ENCODE measurements at places on chromosomes 13 and 19. TPM values are rescaled to one million over a fixed set of nuclear protein-coding genes. Genes with fewer than 3 reads are reported as not detected.
A peak's percentile ranks its signal among the peaks of the same experiment; 100 is the strongest.

DNA sequence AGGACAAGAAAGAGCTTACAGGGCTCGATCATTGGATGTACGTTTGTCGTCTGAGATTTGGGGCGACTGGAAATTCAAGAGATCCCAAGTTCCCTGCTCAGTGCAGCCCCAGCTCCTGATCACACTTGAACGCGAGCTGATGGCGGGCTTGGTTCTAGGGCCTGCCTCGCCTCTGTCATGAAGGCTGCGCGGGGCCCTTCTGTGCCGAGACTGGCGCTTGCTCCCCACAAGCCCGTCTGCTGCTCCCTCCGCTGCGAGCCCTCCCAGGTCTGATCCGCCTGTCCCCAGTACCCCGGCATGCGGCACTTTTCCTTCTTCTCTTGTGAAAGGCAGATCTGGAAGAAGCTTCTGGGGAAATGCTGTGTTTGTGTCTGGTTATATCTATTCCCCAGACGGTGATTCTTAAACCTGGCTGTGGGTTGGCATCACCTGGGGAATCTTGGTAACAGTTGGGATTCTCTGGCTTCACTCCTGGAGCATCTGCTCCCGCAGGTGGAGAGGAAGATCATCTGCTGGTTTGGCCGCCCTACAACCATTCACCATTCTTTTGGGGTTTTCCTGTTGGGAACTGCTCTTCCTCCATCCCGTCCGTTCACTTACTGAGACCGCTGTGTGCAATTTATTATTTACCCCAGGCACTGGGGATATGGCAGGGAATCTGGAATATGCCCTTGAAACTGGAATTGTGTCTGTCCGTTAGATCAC lies 43.6 kb downstream of the SIPA1L3 start:
- no peak for DNase-seq

DNA sequence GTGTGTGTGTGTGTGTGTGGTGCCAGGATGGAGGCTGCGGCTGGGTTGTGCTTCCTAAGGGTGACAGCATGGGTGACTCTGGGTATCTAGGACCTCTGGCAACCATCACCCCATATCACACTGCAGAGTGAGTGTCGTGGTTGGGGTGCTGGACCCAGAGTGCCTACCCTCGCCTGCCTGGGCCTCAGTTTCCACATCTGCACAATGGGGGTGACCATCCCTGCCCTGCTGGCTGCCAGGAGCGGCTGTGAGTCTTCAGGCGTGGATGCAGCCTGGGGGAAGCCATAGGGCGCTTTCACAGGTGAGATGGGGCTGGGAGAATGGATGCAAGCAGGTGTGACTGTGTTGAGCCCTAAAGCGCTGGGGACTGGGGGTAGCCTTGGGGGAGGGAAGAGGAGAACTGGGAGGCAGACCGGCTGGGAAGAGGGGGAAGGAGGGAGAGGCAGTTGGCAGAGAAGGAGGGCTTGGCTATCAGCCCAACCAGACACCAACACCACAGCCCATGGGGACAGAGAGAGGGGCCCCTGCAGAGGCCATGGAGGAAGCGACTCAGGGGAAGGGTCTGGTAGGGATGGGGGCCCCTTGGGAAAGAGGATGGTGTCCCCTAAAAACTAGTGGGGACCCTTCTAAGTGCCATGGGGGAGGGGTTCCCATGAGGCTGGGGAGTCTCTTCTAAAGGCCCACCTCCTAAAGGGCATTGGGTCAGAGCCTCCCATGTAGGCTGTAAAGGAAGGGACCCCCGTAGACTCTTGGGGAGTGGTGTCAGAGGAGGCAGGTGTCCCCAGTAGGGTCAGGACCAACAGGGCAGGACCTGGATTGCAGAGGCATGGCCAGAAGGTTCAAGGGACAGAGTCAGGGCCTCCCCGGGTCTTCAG lies 1.7 kb downstream of the PLPPR2 start:
- DNase-seq = no peak

The LGALS13 gene
- total RNA-seq = not detected

The KANK3 gene
- 0.94 TPM for total RNA-seq

The PLIN4 gene
- total RNA-seq = not detected

- peak; percentile 8 for DNase-seq
These were observed 330.3 kb upstream of the MIR17HG start for GRCh38 chr13:91017031-91017668.

The CABP5 gene
- not detected for total RNA-seq

DNA sequence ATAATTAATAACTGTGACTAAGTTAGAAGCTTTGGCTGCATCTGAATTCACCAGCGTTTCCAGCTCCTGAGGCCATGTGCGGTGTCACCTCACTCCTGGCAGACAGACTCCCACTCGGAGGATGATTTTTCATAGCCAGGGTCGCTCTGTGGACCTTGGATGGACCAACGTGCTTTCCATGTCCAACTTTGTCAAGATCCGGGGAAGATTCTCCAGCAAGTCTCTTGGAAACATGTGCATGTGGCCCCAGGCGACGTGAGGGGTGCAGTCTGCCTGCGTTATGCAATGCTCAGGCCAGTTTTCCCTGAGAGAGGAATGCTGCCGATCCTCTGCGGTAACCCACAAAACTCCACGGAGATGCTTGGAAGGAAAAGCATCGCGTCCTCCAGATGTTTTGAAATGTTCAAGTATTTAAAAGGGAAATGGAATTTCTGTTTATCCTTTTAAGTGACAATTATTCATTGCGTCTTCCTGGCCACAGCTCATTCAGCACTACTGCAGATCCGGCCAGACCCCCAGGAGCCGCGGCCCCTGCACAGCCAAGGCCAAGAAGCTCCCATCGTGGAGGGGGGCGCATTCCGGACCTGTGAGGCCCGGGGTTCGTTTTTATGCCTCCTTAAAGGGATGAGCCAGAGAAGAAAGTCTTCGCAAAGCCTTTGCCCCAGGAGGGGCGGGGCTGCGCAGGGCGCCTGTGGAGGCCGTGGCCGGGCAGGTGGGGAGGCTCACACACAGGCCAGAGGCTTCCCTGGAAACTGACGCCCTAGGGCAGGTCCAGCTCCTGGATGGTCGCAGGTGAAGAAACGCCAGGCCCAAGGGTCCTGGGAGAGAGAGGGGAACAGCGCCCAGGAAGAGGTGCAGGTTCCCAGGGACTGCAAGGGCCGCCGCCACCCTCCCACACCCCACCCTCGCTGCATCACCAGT lies 46.0 kb downstream of the C13orf46 start:
- DNase-seq = peak; percentile 87

DNA sequence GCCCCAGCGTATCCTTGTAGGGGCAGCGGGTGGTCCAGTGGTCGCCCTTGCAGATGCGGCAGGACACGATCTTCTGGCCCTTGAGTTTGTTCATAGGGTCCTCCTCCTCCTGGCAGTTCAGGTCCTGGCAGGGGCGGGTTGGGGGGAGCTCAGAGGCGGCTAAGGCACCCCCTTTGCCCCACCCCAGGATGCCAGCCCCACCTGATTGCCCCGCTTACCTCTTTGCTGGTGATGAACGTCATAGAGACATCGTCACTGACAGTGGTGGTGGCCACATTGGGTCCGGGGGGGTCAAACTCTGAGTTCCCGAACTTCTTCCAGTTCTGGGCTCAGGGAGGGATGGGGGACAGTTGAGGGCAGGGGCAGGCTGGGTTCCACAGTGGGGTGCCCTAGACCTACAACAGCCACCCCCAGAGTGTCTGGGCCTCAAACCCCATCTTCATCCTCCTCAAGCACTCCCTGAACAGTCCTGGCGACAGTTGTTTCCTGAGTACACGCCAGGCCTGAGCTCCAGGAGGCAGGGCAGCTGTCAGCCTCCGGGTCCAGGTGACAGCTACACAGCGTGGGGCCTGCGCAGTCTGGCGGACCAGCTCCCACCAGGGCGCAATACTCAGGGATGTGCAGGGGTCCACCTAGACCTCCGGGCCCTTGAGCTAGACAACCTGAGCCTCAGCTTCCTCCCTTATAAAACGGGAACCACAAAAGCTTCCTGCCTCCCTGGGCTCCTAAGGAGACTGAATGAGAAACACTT lies 2.7 kb downstream of the EIF3G start:
- no peak for DNase-seq

DNA sequence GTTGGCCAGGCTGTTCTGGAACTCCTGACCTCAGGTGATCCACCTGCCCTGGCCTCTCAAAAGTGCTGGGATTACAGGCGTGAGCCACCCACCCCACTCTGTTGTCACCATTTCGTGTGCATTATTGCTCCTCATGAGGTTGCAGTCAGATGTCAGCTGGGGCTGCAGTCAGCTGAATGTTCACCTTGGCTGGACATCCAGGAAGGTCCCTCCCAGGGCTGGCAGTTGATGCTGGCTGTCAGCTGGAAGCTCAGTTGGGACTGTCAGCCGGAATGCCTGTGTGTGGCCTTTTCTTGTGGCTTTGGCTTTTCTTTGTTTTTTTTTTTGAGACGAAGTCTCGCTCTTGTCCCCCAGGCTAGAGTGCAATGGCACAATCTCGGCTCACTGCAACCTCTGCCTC lies 6.6 kb downstream of the MEGF8 start:
- no peak for DNase-seq

The ZNF564 gene
- total RNA-seq = 9.7 TPM

GRCh38 chr19:49157445-49158224 lies at the start of gene TRPM4:
TSS of gene TRPM4 (plus strand) at chr19:49157792. CDS start at chr19:49157867, 75 bp downstream.
- peak; percentile 46 for DNase-seq

Data from astrocyte (in vitro differentiated cells and primary cell).